ENCODE measurements at places on chromosomes 13 and 19.

- no peak for DNase-seq
These were observed 7.4 kb upstream of the IGFL1 start for GRCh38 chr19:46221981-46222610.

DNA sequence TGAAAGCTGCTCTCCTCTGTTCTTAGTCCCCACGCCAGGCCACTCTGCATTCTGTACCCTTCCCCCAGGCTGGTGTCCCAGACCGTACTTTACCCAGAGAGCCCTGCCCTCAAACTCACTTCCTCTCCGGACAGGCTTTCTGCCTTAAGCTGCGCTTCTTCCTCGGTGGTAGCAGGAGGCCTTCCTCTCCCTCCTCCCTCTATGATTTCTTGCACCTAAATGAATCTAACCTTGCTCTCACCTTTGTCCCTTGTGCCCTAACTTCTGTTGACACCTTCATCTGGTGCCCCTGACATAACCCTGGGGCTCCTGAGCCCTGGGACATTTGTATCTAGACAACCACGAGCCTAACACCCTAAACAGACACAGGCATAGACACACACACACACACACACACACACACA is 29.6 kb upstream of the CEACAM21 start:
- no peak for DNase-seq

- no peak for DNase-seq
These were observed 397.6 kb upstream of the KLHL1 start for GRCh38 chr13:70505809-70506208.

DNA sequence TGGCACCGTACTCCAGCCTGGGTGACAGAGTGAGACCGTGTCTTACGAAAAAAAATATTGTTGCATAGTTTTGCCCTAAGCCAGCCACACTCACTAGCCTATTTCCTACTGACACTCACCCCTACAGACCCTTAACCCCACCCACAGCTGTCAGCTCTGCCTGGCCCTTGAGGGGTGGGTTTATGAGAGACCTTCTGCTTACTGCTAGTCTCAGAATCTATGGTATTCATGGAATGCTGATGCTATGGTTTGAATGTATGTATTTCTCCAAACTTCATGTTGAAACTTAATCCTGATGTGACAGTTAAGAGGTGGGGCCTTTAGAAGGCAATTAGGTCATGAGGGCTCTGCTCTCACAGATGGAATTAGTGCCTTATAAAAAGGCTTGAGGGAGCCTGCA is 79.2 kb upstream of the LRCH1 start:
- no peak for DNase-seq

DNA sequence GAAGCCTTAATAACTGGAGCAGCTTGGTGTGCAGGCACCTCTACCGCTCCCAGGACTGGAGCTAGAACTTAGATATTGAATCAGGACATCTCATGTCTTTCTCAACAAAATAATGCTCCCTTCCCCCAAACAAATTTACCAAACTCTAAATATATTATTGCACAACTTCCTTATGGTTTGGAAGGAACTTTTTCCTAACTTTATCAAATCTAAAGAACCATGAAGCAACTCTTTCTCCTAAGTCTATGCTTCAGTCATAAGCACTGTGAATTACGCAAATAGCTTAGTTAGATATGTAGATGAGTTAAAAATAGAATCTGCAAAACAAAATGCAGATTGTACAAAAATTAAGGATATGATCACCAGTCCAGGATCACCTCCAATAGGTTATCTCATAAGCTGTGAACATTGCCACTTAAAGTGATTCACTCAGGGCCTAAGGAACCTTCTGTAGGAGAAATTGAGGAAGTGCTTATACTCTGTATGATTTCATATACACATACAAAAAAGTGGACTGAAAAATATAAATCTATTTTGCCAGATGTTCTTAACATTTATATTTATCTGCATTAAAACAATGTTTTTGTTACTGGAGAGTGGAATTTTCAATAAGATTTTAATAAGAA is 20.4 kb upstream of the MAB21L1 start:
- DNase-seq: no peak

- peak; percentile 3 for DNase-seq
These were observed 204.7 kb downstream of the FGF14 start for GRCh38 chr13:102197193-102197592.

- no peak for DNase-seq
These were observed 141.1 kb downstream of the GPC5 start for GRCh38 chr13:91539286-91540157.

DNA sequence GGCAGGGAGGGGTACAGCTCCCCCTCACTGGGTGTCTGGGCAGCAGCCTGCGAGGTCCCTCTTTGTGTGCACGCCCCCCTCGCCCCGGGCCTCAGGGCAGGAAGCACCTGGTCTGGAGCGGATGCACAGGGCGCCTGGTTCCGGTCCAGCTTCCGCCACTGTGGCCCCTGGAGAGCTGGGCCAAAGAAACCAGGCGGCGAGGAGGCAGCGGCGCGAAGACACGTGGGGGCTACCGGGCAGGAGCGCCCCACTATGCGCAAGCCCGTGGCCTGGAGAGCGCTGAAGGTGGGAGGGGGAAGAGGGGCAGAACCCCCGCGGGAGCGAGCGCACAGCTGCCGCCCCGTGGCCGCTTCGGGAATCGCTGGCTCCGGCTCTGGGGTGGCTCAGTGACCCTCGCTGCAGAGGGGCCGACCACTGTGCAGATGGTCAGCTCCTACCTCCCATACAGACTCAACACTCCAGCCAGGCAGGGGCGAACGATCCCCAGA is 1.7 kb upstream of the LYL1 start:
- no peak for DNase-seq

- DNase-seq: no peak
These were observed 1135.9 kb upstream of the PCDH20 start for GRCh38 chr13:62551588-62551987.

- DNase-seq: peak; percentile 88
These were observed at the start of gene FARP1 for GRCh38 chr13:98142380-98143156. Gene FARP1, plus strand, starts transcription at chr13:98143094. Its CDS starts 70,149 bp downstream, at chr13:98213243.

GRCh38 chr13:98997738-98998641 is 20.1 kb upstream of the DOCK9 start:
- DNase-seq: no peak

GRCh38 chr19:2099054-2099501 is 2.4 kb downstream of the IZUMO4 start:
- no peak for DNase-seq

- DNase-seq: no peak
These were observed 50.0 kb upstream of the CALM3 start for GRCh38 chr19:46551164-46551563.

DNA sequence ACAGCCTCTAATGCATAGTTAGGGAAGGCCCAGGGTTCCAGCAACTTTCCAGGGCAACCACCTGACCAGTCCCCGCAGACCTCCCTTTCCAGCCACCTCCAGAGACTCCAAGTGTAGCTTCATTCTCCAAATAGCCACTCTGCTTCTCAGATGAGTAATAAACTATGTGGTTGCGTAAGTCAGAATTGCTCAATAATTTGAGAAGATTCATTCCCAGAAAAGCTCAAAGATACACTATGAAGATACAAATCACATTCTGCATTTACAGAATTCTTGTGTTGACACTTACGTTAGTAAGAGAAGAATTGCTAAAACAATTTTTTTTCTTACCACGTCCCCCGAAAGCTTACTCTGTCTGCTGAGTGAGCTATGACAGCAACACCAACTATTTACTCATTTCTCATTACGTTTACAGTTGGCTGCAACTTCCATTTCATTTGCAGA is 8.2 kb upstream of the LATS2 start:
- DNase-seq: no peak

DNA sequence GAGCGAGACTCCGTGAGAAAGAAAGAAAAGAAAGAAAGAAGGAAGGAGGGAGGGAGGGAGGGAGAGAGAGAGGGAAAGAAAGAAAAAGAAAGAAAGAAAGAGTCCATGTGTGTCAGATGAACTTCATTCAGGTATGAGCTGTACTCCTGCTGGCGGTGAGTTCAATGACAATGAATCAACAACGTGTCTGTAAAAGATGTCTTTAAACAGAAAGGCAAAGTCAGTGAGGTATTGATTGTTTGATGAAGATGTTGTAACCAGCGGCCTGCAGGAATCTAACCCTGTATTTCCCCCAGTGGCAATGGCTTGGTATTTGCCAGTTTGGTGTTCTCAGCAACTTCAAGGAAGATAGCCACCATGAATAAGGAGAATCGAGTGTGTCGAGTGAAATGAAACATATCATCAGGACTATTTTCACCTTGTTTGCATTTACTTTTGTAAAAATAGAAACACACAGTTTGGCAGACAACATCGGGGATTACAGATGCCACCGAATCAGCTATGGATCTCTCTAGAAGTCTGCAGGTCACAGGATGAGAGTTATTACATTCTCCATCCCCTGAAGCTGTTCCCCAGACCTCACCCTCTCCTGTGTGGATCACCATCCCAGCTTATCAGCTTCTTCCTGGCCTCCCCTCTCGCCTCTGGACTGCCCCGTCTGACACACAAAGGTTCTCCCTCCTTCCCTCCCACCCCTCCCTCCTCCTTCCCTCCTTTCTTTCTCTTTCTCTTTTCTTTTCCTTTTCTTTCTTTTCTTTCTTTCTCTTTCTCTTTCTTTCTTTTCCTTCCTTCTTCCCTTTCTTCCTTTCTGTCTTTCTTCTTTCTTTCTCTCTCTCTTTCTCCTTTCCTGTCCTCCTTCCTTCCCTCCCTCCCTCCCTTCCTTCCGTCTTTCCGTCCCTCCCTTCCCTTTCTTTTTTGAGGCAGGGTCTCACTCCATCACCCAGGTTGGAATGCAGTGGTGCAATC is 8.2 kb upstream of the SBK3 start:
- DNase-seq: no peak

DNA sequence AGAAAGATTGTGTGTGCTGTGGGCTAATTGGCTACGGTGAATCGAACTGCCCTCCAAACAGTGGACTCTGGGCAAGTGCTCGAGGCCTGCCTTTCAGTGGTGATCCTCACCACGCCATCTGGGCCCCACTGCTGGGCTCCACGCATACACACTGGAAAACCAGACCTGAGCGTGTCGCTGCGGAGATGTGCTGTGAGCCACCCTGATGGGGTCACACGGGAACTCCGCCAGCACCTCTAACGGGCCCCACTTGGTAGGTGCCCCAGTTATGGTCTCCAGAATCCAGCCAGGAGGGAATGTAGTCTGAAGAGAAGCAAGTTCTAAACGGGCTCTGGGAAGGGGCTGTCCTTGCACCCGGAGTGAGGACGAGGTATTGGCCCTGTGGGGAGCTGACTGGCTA is 39.3 kb downstream of the C13orf46 start:
- no peak for DNase-seq

DNA sequence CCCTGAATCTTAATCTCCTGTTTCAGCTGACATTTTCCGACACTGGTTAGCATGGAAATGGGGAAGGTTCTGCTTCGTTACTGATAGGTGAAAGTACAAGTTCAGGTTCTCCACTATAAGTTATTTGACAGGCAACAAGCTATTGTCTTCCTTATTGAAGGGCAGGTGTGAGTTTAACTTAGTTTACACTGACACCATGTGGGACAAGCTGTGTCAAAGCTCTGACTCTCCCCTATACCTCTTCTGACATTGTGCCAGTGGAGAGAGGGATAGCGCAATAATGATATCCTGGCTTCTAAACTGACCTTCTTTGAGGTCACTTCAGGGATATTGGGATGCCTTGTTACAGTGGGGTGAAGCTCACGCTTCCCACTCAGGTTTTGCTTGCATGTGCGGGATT is 587.0 kb upstream of the SLITRK5 start:
- no peak for DNase-seq

- peak; percentile 42 for DNase-seq
These were observed 49.0 kb upstream of the FRY start for GRCh38 chr13:31982540-31982939.

DNA sequence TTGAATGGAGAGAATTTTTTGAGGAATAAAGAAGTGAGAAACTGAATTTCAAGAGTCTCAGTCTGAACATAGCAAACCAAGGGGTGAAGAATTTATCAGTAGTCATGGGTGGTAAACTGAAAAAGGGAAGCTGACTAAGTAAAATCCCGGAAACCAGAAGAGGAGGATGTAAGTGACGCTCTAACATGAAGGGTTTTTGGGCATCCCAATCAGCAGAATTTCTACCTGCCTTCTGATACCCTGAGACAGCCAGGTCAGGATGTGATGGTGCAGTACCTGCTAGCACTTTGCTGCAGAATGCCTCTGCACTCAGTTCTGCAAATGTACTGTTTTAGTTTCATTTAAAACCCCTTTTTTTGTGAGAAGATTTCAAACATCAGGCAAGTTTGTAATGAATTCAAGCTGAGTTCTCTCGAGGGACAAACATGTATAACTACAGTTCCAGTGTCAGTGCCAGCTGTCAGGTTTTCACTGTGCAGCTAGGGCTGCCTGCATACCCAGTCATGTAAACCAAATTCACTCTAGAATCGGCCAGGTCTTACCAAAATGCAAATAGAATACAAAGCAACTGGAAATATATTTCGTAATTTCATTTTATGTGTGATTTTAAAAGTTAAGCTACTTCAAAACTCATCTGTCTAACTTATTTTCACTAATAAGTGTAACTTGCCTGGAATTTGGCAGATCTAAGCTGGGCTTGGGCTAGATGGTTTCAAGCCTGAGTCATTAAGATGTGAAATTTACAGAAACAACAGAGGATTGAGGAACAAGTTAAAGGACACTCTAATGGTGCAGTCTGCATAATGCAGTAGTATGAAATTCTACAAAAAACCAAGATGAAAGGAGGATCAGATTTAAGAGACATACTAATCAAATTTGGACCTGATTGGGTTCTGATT is 13.8 kb downstream of the METTL21C start:
- DNase-seq: no peak

DNA sequence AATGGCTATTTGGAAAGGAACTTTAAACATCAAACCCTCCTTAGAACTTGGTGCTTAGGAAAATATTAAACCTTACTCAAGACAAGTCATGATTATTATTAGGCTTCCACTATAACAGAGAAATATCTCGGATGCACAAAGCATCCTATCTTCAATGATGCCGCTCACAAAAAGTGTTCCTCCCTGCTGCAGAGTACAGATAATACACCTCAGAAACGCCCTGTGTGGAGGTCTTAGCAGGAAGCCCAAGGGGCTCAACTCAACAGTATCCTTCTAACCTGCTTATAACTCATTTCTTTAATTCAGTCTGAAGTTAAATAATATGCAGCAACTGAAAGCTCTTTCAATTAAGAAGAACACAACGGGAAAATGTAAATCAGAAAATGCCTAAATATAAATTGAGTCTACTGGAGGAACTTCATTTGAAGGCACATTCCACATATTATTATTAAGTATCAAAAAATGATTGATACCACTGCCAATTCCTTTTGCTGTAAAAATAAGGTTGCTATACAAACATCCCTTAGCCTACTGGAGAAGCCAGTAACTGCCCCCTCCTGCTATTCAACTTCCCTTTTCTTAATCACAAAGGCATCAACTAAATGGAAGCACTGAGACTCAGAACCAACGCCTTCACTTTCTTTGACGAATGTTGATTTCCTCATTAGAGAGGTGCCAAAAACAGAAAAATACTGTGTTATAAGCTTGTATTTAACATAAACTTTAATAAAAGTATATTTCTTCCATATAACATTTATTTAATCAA is 12.0 kb downstream of the ELF1 start:
- DNase-seq: no peak

GRCh38 chr19:35075202-35076025 is 33.9 kb downstream of the HPN start:
- no peak for DNase-seq

- DNase-seq: no peak
These were observed 233.1 kb downstream of the ZNF536 start for GRCh38 chr19:30605333-30605732.
